ENCODE measurements at places on chromosomes 12 and 14.

- no peak for DNase-seq
Measured at GRCh38 chr14:94405486-94405885, 17.1 kb upstream of the SERPINA1 start.

- peak; percentile 67 for DNase-seq
Measured at GRCh38 chr12:124545508-124546418, 21.6 kb downstream of the NCOR2 start.

DNA sequence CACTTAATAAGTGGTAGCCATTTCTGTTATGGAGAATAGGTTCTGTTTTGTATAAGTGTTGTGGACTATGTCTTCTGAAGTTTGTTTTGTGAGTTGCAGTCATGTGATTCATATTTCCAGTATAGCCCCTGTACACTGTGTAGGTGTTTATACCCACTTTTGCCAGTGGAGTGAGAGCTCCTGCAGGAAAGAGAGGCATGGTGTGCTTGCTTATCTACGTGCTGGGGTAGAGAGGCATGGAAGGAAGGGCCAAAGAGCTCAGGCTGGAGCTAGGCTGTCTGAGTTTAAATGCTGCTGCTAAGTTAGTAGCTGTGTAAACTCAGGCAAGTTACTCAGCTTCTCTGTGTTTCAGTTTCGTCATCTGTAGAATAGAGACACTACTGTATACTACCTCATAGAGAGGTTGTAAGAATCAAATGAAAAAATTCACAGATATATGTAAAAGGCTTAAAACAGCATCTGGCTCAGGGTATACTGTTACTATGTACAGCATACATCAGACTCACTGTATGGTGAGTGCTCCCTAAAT, 88.2 kb upstream of the SLC38A2 start:
- no peak for DNase-seq

GRCh38 chr14:96130854-96131253, 73.8 kb upstream of the BDKRB2 start:
- no peak for DNase-seq

DNA sequence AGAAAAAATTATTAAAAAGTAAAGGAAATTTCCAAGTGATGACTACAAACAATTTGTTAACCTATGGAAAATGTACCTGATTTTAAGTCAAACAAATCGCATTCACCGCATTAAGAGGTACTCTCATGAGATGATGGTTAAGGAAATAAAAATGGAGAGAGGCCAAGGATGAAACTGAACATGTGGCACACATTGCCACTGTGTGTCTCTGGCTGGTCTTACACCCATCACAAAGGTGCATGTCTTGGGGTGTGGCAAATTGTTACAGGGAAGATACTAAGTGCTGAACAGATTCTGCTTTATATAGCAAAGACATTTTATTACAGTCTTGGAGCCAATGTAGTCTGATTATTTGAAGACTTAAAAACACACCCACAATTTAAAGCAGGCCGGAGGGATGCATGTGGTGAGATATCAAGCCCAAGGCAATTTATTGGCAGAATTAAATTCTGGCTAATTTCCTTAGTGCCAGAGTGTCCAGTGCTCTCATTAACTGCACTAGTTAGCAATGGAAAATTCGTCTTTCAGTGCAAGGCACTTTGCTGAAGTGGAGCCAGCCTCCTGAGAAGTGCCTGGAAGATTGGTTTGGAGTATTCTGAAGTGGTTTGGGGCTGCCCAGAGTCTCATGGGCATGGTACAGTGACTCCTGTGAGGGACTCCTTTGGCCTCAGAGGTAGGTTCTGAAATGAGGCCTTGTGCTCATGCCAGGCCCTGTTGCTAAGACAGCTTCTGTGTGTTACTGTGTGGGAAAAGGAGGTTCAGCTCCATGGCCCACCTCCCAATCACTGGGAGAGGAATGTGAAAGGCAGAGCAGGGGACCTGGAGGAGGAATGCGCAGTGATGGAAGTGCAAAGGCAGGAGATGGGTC, 166.9 kb downstream of the BRMS1L start:
- DNase-seq, result no peak
